Stimulated activated CD4-positive, alpha-beta T cell treated with anti-CD3 and anti-CD28 coated beads, Interleukin-4, amount 100 ng/mL, for 4 hours (primary cell): ENCODE measurements at places on chromosomes 16 and 17.

DNA sequence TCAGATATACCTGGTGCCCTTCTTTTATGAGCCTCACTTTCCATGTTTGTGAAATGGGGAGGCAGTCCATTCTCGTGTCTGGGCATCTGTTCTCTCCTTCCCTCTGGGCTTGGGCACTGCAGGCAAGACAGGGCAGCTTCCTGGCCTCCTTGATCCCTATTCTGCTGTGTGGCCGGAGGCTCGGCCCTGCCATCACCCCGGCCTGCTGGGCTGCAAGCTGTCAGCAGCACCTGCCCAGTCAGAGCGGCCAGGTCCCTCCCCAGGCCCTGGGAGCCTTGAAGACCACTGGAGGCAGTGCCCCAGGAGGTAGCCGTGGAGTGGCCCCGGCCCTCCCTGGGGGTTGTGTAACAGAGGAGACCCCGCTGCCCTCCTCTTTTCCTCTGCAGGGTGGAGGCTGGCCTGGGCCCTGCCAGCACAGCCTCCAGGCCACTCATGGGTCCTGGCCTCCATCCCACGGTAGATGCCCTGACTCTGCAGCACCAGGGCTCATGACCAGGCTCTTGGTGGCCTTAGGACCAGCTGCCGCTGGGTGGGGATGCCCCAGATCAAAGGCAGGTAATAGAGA lies 9.2 kb downstream of the KCNJ12 start:
- DNase-seq = no peak

DNA sequence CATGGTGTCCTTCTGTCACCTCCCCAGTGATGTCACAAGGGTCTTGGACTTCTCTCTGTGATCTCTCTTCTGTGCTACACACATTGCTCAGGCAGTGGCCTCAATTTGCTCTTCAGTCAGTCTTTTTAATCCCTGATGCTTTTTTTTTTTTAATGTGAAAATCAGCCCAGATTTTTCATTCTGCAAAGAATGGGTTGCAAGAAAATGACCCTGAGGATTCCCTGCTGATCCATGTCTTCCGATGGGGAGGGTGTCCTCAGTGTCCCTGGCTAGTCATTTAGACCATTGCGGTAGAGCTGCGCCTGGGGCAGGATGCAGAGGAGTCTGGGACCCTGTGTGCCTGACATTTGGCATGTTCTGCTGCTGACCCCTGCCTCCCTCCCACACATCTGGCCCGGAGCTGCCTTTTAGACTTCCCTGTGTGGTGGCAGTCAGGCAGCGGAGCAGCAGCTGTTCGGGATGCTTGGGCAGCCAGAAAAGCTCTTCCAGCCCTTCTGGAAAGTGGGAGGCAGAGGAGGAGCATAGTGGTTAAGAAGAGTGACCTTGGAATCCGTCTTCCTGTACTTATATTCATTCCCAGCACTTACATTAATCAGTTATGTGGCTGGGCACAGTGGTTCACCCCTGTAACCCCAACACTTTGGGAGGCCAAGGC lies 12.3 kb downstream of the GPT2 start:
- no peak for DNase-seq

GRCh38 chr17:70499067-70499786 lies 329.9 kb downstream of the KCNJ2 start:
- no peak for DNase-seq

- DNase-seq = no peak
Observed at GRCh38 chr16:87955302-87956097, 4.3 kb downstream of the BANP start.

- no peak for DNase-seq
Observed at GRCh38 chr17:40069751-40070708, 7.3 kb downstream of the THRA start.

- no peak for DNase-seq
Observed at GRCh38 chr17:15470536-15470935, 3.1 kb upstream of the CDRT4 start.

- DNase-seq = no peak
Observed at GRCh38 chr17:33942414-33942813, 312.7 kb upstream of the CCL2 start.

DNA sequence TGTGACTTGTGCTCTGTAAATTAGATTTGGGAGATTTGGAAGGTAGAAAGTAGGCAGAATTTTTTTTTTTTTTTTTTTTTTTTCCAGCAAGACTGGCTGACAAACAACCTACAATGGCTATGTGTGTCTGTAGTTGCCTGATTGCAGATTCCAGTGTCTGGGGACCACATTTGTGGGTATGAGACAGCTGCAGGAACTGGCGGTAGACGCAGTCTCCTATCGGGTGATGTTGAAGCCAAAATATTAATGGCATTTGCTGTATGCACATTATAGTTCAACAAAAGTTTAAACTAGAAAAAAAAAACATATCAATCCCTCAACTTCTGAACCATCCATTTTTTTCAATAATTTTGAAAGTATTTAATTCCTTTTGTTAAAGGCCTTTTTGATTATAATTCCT lies 665.2 kb downstream of the TOX3 start:
- no peak for DNase-seq

GRCh38 chr16:2497116-2497630 lies 16.6 kb upstream of the ATP6V0C start:
- DNase-seq = no peak

GRCh38 chr17:14228903-14229302 lies 7.8 kb downstream of the CDRT15 start:
- DNase-seq = no peak

DNA sequence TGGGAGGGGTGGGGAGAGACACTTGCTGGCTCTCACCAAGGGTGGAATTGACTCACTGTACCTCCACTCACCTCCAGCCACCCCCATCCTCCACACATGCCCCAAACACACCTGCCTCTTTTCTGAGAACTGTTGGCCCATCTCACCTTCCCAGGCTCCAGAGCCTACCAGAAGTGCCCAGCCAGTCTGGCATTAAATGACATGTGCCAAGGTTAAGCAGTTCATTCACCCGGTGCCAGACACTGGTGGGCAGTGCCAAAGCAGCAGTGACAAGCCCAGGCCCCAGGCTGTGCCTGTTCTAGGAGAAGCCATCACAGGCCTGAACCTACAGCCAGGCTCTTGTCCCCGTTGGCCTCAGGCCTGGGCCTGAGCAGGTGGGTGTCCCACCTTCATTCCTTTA lies 11.2 kb downstream of the MVP start:
- no peak for DNase-seq

- DNase-seq = no peak
Observed at GRCh38 chr17:28402844-28403243, 3.2 kb downstream of the SLC46A1 start.

- DNase-seq = no peak
Observed at GRCh38 chr17:72311004-72311403, 190.2 kb downstream of the SOX9 start.

DNA sequence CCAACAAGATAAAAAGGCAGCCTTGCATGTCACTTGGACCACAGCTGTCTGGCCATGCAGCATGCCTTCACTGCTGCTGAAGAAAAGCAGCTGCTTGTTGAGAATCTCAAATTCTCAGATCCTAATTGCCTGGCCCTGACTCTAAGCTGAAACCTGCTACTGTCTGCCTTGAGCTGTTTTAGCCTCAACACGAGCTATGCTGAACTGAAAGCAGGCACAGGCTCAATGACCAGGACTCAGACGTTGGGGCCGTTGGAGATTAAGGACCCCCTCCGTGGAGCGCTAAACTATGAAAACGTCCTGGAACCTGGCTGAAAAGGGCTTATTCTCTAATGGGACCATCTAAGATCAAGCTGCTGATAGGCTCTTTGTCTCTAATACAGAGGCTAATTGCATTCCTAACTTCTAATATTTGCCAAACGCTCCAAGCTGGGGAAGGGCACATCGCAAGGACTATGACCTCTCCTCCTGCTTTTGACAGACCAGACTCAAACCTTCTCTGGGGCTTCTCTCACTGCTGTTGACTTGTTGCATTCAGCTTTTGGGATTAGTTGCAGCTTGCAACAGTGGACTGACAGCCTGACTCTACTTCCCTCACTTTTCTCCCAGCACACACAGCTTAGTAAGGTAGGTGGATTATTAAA lies 4.6 kb upstream of the PLK1 start:
- no peak for DNase-seq

DNA sequence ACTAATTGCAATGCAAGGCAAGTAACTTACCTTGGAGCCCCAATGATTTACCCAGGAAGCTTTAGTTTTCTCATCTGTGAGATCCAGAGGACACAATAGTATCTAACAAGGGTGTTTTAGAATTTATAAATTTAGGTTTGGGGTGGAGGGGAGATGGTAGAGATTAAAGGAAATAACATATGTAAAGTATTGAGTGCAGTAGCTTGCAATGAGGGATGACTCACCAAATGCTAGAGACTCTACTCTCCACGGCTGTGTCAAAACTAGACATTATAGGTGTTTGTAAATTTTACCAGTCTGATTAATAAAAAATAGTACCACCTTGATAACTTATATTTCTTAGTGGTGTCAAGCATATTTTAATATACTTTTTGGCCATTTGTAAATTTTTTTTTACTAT lies 3.7 kb upstream of the ABCA9 start:
- no peak for DNase-seq

DNA sequence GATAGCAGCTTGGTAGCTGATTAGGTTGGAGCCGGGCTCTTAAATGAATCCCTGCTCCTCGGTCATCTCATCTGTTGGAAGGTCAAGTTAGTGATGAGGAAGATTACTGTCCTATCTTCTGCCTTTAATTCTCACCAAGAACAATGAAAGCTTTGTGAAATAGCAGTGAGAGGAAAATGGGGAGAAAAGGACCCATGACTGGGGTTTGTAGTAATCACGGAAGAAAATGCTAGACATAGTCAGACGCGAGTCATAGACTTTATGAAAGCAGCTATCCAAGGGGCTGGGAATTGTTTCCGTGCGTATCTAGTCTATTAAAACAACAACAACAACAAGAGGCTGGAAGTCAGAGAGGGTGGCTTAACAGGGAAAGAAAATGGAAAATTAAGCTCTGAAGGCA lies 18.3 kb downstream of the PIK3R5 start:
- DNase-seq = no peak

- DNase-seq = no peak
Observed at GRCh38 chr17:43146649-43147048, 21.5 kb upstream of the BRCA1 start.

DNA sequence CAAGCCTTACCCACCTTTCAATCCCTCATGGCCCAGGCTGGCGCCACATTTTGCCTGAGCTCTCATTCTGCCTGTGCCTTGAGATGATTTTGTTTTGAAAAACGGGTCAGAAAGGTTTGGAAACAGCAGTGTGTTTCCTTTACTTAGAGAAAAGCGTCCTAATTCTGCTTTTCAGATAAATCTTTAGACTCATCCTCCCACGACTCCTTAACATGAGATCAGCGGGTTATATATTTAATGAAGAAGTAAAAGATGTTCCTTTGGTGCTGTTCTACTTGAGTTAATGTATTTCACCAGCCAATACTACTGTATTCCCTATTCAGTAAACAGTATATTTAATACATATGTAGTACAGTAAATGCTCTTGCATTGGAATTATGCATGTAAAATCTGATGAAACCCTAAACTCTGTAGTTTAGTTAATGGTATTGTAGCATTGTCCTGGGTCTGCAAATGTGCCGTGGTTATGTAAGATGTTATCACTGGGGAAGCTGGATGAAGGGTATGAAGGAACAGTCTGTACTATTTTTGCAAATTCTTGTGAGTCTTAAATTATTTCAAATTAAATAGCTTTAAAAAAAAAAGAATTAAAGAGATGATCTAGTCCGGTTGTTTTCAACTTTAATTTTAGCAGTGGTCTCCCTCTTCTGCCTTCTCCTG lies 199.4 kb upstream of the CACNG5 start:
- no peak for DNase-seq

GRCh38 chr16:9345880-9346279 lies 254.4 kb downstream of the HAPSTR1 start:
- no peak for DNase-seq

DNA sequence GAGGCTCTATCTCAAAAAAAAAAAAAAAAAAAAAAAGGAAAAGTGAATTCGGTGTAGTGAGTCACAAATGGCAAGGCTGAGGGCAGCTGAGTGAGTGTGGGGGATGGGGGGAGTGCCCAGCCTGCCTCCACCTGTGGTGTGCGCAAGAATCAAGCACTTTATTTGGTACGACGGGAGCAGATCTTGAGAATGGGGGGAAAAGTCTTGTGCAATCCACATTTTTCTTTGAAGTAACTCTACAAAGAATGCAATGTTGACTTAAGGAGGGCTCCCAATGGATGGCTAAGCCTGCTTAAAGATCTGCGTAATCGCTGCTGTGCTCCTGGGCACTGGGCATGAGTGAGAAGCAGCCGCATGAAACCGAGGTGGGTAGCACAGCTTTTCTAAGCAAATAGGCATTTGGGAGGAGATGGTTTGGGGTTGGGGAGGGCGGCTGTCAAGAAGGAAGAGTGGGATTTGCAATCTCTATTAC lies 28.2 kb downstream of the ATP2C2 start:
- DNase-seq = no peak

DNA sequence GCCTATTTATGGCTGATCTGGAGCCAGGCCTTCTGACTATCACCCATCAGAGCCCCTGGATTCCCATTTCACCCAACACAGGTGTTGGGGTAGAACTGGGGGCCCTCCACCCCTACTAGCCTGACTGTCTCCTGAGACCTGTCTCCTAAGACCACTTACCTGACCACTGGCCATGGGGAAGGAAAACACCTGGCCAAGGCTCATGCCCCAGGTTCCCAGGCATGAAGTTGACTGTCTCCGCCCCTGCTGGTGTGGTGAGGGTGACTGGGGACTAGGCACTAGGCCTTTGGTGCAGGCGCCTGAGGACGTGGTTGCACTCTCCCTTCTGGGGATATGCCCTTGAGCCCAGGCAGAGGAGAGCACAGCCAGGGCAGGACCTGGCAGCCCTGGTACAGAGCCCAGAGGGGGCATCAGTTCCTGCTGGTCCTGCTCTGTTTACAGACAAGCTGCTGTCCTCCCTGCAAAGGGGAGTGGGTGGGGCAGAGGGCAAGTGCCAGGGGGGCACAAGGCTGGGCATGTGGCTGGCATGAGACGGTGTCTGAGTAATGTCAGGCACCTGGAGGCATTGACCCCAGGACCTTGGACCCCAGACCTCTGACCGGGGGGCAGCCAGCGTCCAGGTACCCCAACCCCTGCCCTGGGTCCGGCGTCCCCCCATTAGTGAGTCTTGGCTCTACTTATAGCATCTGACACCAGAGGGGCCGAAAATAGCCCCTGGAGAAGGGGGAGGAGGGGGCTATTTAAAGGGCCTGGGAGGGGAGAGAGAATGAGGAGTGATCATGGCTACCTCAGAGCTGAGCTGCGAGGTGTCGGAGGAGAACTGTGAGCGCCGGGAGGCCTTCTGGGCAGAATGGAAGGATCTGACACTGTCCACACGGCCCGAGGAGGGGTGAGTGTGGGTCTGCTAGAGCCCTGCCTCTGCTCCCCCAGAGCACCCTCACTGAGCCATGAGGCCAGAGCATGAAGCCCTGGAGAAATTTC lies at the start of gene TCAP:
TCAP (plus strand) TSS at position 769 of the 981 bp plus-strand sequence; CDS start at position 780, 11 bp downstream.
- DNase-seq = no peak

DNA sequence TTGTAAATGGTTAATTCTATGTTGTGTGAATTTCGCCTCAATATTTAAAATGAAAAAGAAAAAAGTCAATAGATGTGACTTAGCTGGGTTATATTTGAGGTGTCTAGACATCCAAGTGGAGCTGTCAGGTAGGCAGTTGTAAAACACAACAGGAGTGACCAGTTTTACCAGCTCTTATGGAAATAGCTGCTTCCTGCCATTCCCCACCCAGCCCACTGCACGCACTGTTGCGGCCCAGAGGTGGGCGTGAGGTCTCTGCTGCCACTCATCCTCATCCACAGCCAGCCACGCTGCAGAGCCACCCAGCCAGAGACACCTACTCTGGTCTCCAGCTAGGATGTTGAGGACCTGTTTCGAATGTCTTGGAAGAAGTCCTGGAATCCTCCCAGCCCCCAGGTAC lies 3.4 kb upstream of the CARD14 start:
- DNase-seq = no peak

GRCh38 chr16:56343661-56344517 lies 81.5 kb downstream of the AMFR start:
- no peak for DNase-seq

- DNase-seq = no peak
Observed at GRCh38 chr16:9192746-9193145, 101.3 kb downstream of the HAPSTR1 start.
